ENCODE measurements at places on chromosomes 4 and X.

DNA sequence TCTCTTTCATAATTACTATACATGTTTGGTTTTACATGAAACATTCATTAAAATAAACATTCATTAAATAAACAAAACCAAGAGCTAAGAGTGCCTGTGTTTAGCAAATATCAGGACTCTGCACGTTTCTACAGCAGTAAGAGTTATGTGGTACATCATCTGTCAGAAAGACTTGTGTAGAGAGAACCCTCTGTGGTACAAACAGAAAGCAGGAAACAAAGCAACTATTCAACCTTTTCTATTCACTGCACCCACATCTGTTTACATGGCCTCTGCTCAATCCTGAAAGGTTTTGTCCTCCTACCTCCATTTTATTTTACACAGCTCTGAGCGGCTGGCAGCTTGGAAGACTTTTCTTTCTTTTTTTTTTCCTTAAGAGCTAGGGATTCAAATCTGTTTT, 90.7 kb upstream of the PCDH18 start:
- no peak for DNase-seq

DNA sequence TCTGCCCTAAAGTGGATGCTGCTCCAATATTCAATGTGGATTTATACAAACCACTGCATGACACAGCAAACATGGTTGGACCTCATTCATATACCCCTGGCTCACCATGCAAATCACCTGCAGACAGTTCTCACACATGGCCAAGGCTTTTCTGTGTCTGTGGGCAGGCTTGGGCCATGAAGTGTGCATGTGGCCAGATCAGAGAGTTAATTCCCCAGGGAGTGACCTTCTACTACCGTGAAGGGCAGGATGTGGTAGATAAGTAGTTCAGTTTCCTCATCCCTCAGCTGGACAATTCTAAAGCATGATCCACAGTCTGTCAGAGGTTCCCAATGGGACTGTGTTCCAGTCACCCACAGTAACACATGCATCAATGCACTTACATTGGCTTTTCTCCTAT, 24.6 kb upstream of the BCLAF3 start:
- no peak for DNase-seq

- DNase-seq: no peak
Measured at GRCh38 chr4:48602222-48602621, 112.2 kb downstream of the ZAR1 start.

DNA sequence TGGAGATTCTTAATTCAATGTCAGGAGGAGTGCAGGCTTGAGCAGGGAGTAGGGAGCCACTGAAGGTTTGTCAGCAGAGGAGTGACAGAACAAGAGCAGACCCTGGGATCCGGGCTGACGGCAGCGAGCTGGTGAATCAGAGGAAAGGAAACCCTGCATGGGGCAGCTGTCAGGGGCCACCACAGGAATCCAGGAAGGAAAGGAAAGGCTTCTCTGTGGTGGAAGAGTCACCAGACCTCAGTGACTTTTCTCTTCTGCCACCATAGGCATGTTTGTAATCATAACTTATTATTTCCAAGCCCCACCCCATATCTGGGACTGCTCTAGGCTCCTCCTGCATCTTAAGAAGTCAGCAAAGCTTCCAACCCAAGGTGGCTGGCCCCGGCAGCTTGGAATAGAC, 150.9 kb downstream of the BCOR start:
- no peak for DNase-seq
